ENCODE measurements at places on chromosomes 1 and 21.

DNA sequence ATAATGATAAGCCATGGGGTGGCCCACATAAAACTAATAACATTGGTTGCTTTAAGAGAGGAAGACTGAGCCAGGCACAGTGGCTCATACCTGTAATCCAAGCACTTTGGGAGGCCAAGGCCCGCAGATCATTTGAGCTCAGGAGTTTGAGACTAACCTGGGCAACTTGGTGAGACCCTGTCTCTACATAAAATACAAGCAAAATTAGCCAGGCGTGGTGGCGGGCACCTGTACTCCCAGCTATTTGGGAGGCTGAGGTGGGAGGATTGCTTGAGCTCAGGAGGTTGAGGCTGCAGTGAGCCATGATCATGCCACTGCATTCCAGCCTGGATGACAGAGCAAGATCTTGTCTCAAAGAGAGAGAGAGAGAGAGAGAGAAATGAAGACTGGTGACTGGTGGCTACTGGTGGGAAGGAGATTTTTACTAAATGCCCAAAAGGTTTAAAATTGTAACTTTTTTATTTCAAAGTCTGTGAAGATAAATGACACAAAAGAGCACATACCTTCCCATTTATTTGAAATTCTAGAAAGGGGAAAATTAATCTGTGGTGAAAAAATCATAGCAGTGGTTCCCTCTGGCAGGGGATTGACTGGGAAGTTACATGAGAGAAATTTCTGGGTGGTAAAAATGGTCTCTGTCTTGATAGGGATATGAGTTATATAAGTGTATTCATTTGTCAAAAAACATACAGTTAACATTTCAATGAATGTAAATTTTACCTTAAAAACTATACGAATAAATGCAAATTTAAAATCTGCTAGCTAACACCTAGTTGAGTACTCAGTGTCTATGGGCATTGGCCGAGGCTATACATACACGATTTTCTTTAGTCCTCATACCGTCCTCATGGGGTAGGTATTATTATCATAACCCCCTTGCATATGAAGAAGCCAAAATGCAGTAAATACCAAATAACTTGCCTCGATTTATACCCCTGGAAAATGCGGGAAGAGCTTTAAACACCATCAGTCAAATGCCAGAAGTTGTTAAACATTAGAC lies 2.2 kb upstream of the NBPF1 start:
- no peak for DNase-seq

DNA sequence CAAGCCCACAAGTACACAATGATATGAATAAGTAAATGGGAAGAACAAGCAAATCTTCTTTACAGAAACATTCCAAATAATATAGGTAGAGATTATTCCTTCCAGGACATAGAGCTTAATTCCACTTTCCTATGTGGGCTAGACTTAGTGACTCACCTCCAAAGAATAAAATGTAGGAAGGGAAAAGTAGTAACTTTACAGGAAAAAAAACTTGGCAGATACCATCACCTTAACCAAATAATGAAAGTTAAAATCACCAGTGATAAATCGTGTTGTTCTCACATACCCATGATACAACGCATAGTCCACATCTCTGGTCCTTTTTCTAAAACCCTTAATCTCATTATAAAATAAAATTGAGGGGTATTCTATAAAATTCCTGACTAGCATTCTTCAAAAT lies 260.8 kb downstream of the SPATA17 start:
- DNase-seq, result no peak

GRCh38 chr1:217076902-217077301 lies 353.7 kb upstream of the ESRRG start:
- no peak for DNase-seq

DNA sequence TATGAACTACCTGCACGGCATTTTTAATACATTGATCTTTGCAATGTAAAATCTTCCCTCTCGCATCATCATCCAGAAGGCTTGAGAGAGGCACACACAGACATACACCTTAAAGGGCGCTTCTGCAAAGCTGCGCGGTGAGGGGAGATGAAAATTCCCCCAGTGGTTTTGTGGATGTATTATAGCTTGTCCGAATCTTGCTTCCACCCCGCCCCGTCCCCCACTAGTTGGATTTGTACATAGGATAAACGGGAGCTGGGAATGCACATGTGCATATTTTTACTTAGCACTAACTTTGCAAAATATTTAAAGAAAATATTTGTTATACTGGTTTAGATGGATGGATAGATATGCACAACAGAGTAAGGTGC lies 542 bp upstream of the ASTN1 start:
- DNase-seq, result no peak

DNA sequence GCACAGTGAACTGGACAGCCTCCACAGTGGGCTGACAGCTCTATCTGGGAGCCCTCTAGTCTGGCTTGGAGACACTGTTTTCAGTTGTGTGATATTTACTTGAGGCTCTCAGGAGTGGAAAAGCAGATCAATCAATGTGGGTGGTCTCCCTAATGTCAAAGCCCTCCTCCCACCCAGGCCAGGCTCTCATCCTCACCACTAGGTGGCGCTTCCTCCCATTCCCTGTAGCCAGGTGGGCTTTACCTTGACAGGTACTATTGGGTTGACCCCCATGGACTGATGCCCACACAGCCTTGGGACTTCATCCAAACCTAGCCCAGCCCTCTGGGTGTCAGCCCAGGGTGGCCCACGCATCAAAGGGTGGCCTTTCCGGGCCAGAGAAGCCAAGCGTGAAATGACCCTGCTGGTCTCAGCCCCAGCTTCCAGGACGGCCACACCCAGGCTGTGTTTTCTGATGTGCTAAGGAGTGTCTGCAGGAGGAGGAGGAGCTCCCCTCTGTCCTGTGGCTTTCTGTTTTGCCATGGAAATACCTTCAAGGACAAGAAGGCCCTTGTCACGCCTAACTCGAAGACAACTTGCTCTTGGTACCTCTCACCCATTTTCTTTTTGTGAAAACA lies 54.0 kb downstream of the CLIC6 start:
- DNase-seq, result no peak

GRCh38 chr1:215889871-215890270 lies 322.8 kb downstream of the KCTD3 start:
- no peak for DNase-seq

- DNase-seq, result no peak
These were observed 143.0 kb upstream of the AJAP1 start for GRCh38 chr1:4511374-4511773.

GRCh38 chr1:165875171-165875570 lies 47.8 kb downstream of the UCK2 start:
- no peak for DNase-seq

- DNase-seq, result no peak
These were observed 622.6 kb downstream of the ADGRL2 start for GRCh38 chr1:82423174-82423815.

DNA sequence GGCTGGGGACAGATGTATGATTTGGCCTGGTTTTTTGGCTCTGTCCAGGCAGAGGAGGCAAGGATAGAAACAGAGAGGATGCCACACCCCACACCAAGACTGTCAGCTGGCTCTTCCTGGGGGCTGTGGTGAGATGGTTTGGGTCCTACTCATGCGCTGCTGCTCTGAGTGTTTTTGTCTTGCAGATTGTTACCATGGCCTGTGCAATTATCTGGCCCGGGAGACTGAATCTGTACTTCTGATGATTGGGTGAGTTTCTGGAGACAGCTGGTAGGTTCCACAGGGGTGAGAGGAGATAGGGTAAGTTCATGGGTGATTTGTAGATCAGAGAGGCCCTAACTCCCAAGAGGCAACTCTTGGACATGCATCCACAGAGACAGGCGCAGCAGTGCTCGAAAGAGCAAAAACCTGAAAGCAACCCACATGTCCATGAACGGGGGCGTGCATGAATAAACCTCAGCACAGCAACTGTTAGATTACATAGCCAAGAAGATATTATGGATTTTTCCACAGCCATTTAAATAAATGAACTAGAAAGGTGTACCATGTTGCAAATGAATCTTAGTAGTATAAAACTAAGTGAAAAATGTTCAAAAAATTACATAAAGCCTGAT lies 17.8 kb downstream of the AADACL4 start:
- DNase-seq, result no peak

GRCh38 chr1:241475671-241476070 lies 43.9 kb downstream of the FH start:
- DNase-seq, result no peak

- no peak for DNase-seq
These were observed 38.2 kb downstream of the NMNAT2 start for GRCh38 chr1:183379951-183380350.

GRCh38 chr1:195005338-195005737 lies 1602.9 kb downstream of the KCNT2 start:
- no peak for DNase-seq

DNA sequence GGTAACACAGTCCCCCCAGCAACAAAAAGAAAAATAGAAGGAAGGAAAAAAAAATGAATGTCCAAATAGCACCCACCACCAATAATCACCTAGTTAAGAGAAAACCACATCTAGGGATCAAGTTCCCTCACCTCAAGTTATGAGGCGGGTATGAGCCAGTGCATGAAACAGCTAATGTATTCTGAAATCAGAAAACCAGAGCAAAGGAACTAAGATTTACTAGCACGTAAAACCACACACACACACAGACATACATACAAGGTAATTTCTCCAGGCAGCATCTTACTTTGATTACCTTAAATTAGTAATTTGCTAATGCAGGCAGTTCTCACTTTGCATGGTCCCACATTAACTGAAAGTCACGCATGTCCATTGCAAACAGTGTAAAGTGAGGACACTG lies 109.8 kb downstream of the HLCS start:
- no peak for DNase-seq

- no peak for DNase-seq
These were observed 226.4 kb upstream of the RRP15 start for GRCh38 chr1:218058730-218059129.

DNA sequence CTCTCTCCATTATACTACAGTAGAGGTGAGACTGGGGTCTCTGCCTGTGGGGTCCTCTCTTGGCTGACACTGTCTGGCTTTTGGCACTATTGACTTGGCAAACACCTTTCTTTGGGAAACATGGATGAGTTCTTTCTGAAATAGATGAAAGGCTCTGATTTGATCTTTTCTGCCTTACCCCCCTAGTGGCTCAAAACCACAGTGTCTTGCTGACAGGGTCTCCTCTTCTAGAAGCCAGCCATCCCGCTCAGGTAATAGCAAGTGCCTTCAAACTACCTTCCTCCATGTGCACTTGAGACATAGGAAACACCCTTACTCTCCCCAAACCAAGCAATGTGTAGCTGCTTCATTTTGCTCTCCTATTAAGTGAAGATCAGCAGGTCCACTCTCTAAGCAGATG lies 260.4 kb downstream of the BRINP2 start:
- no peak for DNase-seq

DNA sequence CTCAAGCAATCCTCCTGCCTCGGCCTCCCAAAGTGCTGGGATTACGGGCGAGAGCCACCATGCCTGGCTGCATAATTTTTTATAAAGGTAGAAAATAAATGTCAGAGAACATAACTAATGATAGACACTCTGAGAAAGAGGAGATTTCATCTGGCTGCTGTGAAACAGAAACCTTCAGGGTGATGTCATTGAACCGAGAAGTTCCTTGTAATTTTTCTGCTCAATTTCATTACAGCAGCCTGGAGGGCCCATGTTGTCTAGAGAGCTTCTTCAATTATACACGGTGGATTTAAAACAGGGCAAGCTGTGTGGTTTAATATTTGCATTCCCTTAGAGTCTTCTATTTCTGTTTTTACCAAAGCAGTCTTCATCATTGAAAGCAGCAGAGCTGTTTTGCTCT lies 64.3 kb upstream of the MORC3 start:
- DNase-seq, result no peak

DNA sequence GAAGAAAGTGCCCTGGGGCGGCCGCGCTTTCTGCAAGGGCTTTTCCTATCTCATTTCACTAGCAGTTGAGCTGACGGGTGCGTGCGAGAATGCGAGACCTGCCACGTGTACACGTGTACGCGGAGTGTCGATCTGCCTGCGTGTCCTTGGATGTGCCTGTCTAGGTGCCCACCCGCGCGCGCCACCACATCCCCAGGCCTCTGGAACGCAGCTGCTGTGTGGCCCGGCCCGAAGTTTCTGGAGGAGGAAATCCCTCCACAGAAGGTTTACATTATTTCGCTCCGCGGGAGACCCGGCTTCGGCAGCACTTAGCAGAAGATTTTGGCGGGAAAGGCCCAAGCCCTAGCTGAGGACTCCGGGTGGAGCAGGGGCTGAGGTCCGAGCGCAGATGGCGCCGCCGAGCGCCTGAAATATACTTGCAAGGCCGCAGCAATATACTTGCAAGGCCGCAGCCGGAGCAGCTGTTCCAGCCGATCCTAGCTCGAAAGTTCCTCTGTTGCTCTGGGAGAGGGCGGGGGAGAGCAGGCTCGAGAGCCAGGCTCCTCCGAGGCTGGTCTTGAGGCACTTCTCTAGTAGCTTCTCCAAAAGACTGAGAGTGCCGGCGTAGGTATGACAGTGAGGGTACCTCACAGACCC lies 3.9 kb downstream of the TBX15 start:
- no peak for DNase-seq

DNA sequence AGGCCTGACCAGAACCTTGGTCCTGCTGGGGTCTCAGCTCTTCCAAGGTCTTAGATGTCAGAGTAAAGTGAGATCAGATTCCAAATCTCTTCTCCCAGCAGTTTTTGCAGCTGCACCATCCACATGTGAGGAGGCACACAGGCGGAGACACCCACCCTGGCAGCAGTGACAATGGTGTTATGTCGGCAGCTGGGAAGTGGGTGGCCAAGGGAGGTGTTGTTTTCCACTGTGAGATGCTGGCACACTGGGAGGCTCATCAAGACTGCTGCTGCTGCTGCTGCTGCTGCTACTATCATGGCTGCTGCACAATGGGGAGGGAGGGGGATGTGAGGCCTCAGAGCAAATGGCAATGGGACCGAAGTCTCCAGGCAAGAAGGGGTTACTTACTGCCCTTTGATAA lies 23.6 kb downstream of the CAMK2N1 start:
- no peak for DNase-seq

GRCh38 chr1:199529324-199529723 lies 498.2 kb upstream of the NR5A2 start:
- DNase-seq, result no peak

DNA sequence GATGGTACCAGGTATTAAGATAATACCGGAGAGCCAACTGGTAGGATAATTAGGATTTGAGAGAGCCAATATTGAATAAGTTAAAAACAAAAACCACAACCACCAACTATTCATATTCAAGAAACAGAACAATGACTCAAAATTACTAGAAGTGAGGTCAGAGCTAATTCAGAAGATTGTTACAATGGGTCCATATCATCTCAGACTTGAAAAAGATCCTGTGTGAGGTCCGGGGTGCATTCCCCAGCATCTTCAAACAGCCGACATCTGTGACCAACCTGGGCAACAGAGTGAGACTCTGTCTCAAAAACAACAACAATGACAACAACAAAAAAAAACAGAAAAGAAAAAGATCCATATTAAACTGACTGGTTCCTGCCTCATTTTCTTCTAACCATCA lies 18.6 kb downstream of the AK2 start:
- DNase-seq, result no peak
